K562 (cell line): ENCODE measurements at places on chromosomes 4 and X. TPM values are rescaled to one million over a fixed set of nuclear protein-coding genes. Genes with fewer than 3 reads are reported as not detected.

Gene PAGE1
- total RNA-seq, result 77.5 and 80.2 TPM in 2 replicates

- peaks cover 45% of the 10 kb centered on the region for H3K4me1 ChIP-seq
- peak overlapping the region; percentile 94 for H3K27ac ChIP-seq
These were observed 24.4 kb upstream of the BCORL1 start for GRCh38 chrX:129958083-129958465.

DNA sequence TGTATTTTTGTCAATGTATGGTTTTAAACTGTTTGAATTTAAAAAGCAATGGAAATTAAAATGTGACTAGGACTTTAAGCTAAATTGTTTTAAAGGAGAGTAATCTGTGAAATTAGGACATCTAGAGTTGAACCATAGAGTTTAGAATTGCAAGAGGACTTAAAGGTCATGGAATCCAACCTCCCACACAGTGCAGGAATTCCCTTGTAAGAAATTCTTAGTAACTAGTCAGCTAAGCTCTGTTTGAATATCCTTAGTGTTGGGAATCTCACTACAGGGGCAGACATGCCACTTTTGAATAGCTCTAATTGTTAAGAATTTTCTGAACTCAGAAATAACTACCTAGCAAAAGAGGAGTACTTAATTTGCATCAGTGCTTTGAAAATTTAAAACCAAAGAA is 292.9 kb downstream of the IL1RAPL1 start:
- H3K27ac ChIP-seq, result no peak overlapping the region
- DNase-seq, result no peak
- no peaks in the 10 kb centered on the region for H3K36me3 ChIP-seq
- H3K4me1 ChIP-seq, result no peaks in the 10 kb centered on the region

Gene CLDN22
- total RNA-seq, result not detected in 2 replicates

Gene SLC6A8
- total RNA-seq, result 122 and 144 TPM in 2 replicates

Gene GPRASP2
- total RNA-seq, result 1.7 and 2.2 TPM in 2 replicates

GRCh38 chr4:87192145-87192919 is 28.1 kb downstream of the KLHL8 start:
- H3K36me3 ChIP-seq, result peaks cover 3% of the 10 kb centered on the region; the same call in 1 of the 3 replicates
- no peak overlapping the region for H3K4me3 ChIP-seq
- no peak for DNase-seq
- H3K27ac ChIP-seq, result no peak overlapping the region
- no peaks in the 10 kb centered on the region for H3K27me3 ChIP-seq

DNA sequence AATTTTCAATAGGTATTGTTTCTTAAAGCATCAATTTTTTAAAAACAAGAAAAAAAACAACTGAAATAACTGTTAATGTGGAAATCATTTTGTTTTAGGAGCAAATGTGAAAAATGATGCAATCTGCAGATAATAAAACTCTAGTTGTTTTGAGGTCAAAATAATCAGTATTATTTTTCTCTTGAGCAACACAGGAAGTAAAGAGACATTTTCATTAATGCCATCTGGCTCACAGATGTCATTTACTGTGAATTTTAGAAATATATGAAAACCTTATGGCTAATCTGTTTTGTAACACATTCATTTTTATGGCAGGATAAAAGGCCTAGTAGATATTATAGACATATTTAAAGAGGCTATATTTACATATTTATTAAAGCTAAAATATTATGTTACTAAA is 141.6 kb downstream of the PCDH18 start:
- DNase-seq, result no peak
- no peak overlapping the region for H3K27ac ChIP-seq
- no peaks in the 10 kb centered on the region for H3K36me3 ChIP-seq
- no peaks in the 10 kb centered on the region for H3K27me3 ChIP-seq
- no peak overlapping the region for H3K4me3 ChIP-seq

GRCh38 chr4:9919047-9919446 is 102.2 kb downstream of the SLC2A9 start:
- no peaks in the 10 kb centered on the region for H3K36me3 ChIP-seq
- H3K27me3 ChIP-seq, result no peaks in the 10 kb centered on the region
- no peak overlapping the region for H3K27ac ChIP-seq

DNA sequence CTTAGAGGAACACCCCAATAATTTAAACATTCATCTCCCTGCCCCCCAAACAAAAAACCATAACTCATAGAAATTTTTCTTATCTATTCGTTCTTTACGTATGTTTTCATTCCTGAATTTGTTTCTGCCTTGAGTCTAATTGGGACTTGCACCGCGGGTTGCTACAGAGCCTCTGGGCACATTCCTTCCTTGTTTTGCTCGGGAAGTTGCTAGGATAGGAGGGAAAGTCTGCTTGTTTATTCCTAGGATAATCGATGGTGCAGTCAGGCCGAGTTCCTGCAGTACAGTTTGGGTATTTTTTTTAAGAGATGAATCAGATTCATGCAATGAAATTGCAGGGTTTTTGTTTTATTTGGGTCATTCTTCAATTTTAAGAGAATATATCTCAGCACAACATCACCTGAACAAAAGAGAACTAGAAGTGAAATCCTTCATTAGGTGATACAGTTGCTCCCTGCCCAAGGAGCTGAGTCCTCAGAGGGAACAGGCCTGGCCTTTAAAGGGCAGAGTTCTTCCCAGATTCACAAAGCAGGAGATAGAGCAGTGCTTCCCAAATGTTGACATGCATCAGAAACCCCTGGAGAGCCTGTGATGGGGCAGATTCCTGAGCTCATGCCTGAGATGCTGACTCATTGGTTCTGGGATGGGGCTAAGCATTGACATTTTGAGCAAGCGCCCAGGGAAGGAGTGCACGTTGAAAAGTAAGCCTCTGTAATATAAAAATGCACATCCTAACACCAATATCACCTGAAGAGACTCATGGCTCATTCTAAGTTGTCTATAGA is 114.9 kb upstream of the FAM9B start:
- H3K4me3 ChIP-seq, result no peak overlapping the region
- peaks cover 8% of the 10 kb centered on the region for H3K27me3 ChIP-seq
- H3K36me3 ChIP-seq, result no peaks in the 10 kb centered on the region
- no peak for DNase-seq
- H3K27ac ChIP-seq, result no peak overlapping the region
- H3K4me1 ChIP-seq, result no peaks in the 10 kb centered on the region

DNA sequence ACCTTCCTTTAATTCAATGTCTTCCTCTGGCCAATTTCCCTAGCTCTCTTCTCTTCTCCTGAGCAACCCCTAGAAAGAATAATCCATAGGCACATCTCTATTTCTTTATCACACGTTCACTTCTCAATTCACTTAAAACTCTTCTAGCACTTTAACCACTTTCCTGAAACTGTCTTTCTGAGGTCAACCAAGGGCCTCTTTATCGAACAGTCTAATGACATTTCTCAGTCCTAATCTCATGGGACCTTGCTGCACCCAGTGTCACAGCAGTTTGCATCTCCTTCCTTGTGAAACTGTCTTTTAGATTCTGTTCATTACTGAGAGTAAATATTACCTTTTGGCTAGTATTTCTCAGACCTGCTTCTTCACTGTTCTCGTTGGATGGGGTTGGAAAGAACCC is 285.3 kb upstream of the RASGEF1B start:
- no peak for DNase-seq
- H3K36me3 ChIP-seq, result no peaks in the 10 kb centered on the region
- H3K4me1 ChIP-seq, result no peaks in the 10 kb centered on the region; the same call in 1 of the 2 replicates
- H3K4me3 ChIP-seq, result no peak overlapping the region
- H3K27ac ChIP-seq, result no peak overlapping the region

Gene NUDT10
- total RNA-seq, result not detected in 2 replicates

- no peak overlapping the region for H3K4me3 ChIP-seq
- no peak for DNase-seq
- no peaks in the 10 kb centered on the region for H3K4me1 ChIP-seq
- H3K36me3 ChIP-seq, result no peaks in the 10 kb centered on the region
- no peak overlapping the region for H3K27ac ChIP-seq
- H3K27me3 ChIP-seq, result no peaks in the 10 kb centered on the region
These were observed 1370.6 kb upstream of the AGA start for GRCh38 chr4:178812866-178813265.

Gene AKAP4
- total RNA-seq, result 0.11 and 0.16 TPM in 2 replicates

GRCh38 chr4:39626913-39627312 is 11.8 kb downstream of the SMIM14 start:
- no peaks in the 10 kb centered on the region for H3K27me3 ChIP-seq
- H3K4me1 ChIP-seq, result 0 out of 2 replicates have a peak, but pooled peaks cover 1% of the 10 kb centered on the region

DNA sequence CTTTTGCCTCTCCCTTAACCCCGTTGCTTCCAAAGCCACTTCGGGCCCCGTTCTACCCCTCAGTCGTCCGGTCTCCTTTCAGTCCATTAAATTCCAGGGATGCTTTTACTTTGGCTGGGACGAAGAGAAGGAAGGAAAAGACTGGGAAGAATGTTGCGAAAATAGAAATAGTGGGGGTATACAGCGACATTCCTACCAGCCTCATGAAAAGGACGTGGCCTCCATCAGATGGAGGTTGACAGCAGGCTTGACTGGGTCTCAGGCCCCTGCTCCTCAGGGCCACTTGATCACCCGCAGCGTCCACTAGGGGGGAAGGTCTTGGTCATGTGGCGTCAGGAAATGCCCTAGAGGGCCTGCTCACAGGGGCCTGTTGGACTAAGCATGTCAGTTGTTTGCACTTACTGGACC is 657 bp upstream of the ANKRD50 start:
- H3K27ac ChIP-seq, result peak overlapping the region; percentile 94
- peak; percentile 66 for DNase-seq
- H3K36me3 ChIP-seq, result no peaks in the 10 kb centered on the region; the same call in 2 of the 3 replicates
- H3K27me3 ChIP-seq, result no peaks in the 10 kb centered on the region
- H3K4me1 ChIP-seq, result peaks cover 9% of the 10 kb centered on the region
